ENCODE measurements at places on chromosomes 5 and 9.
A peak's percentile ranks its signal among the peaks of the same experiment; 100 is the strongest.

DNA sequence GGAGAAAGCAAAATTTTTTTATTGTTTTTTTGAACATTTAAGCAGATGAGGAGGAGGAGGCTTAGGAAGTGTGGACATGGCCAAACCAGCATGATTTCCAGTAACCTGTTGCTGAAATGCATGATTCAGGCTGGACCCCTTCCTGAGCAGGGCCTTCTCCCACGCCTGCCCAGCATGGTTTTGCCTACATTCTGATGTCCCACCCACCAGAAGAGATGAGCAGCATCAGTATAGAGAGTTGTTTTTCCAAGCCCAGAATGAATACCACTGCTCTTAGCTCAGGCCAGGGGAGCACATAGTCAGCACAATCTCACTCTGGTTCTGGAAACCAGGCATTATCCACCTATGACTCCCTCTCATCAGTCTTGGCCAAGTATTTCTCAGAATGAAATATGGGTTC, 90.1 kb downstream of the PAPPA start:
- no peak for DNase-seq

DNA sequence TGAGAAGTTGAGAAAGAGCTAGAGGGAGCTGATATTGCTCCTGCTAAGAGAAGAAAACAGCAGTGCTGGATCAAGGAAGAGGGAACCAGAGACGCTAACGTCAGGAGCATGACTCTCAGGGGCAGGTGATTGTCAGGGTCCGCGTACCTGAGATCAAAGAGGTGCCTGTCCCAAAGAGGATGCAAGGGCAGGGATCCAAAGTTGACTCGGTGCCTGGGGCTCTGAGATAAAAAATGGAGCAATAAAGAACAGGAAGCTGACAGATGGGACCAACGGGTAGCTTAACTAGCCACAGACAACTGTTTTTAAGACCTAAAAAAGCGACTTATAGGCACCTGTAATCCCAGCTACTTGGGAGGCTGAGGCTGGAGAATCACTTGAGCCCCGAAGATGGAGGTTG, 517.8 kb downstream of the IRX1 start:
- DNase-seq = no peak

- DNase-seq = no peak
Measured at GRCh38 chr9:133008824-133009223, 22.0 kb upstream of the GTF3C5 start.

- no peak for DNase-seq
Measured at GRCh38 chr5:138109463-138110265, 25.8 kb downstream of the WNT8A start.

DNA sequence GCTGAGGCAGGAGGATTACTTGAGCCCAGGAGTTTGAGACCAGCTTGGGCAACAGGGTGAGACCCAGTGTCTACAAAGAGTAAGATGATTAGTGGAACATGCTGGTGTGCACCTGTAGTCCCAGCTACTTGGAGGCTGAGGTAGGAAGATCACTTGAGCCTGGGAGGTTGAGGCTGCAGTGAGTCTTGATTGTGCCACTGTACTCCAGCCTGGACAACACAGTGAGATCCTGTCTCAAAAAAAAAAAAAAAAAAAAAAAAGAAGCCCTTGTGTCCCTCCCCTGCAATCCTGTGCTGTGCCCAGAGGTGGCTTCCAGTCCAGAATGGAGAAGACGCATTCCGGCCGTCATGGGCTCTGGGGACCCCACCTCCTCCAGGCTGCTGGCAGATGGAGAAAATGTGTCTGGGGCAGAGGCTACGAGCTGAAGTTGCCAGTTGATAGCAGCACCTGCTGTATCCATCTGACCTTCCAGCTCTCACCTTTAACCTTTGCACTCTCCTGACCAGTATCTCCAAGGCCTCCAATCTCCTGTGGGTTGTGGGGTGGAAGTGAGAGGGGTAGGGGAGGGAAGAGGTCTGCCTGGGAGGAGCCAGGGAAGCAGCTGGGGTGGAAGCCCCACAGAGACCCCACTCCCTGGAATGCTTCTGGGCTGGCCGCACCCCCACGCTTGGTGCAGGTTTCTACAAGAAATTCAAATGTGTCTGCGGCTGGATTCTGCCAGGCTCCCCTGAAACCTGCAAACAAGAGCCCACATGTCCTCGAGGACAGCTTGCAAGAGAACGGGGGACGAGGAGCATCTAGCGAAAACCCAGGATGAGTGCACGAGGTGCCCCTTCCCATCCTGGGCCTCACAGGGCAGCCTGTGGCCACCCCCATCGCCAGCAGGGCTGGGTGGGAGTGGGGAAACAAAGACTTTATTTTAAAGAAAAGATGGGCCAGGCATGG, 148.3 kb upstream of the IER5L start:
- DNase-seq = no peak

DNA sequence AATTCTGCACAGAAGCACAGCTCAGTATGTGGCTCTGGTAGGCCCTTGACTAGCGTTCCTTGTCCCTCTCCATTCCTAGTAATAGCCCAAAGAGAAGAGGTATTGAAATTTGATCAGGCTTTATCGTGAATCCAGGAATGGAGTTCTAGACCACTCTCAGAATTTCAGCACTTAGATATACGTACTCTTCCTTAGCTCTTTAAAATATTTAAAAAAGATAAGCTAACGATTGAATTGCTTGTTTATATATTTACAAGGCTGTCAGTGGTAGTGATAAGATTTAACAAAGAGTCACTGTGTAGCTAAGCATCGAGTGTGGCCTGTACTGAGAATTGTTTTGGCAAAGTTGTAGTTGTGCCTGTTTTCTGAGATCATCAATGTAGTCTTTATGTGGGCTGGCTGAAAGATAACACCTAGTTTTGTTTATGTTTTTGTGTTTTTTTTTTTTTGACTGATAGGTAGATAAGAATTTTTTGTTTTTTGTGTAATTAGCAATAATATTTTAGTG, 2.5 kb downstream of the KIAA1958 start:
- DNase-seq = no peak

- no peak for DNase-seq
Measured at GRCh38 chr9:88289532-88289931, 98.7 kb upstream of the SPIN1 start.

- DNase-seq = no peak
Measured at GRCh38 chr5:92206681-92207080, 823.6 kb upstream of the ARRDC3 start.

GRCh38 chr5:124057724-124058231, 545.8 kb downstream of the CSNK1G3 start:
- DNase-seq = no peak

GRCh38 chr9:69922646-69923045, 102.0 kb downstream of the CFAP95 start:
- DNase-seq = no peak

- DNase-seq = no peak
Measured at GRCh38 chr9:107918749-107919148, 429.2 kb upstream of the KLF4 start.

- no peak for DNase-seq
Measured at GRCh38 chr9:36935332-36935731, 98.7 kb downstream of the PAX5 start.

GRCh38 chr5:67985686-67986387, 229.7 kb upstream of the PIK3R1 start:
- DNase-seq = no peak

DNA sequence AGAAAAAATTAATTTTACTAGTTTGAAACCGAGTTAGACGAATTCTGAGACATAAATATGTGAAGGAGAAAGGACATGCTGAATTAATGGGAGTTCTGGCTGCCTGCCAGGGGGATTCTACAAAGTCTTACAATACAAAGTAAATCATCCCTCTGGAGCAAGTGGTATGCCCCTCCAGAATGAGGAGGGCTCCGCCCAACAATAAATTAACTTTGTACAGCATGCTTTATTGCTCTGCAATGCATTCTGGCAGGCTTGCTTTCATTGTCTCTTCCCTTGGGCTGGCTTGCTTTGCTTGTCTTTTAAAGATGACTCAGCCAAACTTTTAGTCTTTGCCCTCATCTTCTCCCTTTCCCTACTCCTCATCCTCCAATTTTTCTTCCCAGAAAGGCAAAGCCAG, 11.7 kb upstream of the PCDHB1 start:
- DNase-seq = no peak

GRCh38 chr5:81125959-81126358, 107.2 kb upstream of the CKMT2 start:
- peak; percentile 1 for DNase-seq

- no peak for DNase-seq
Measured at GRCh38 chr5:122442938-122443337, 130.9 kb downstream of the SNCAIP start.

DNA sequence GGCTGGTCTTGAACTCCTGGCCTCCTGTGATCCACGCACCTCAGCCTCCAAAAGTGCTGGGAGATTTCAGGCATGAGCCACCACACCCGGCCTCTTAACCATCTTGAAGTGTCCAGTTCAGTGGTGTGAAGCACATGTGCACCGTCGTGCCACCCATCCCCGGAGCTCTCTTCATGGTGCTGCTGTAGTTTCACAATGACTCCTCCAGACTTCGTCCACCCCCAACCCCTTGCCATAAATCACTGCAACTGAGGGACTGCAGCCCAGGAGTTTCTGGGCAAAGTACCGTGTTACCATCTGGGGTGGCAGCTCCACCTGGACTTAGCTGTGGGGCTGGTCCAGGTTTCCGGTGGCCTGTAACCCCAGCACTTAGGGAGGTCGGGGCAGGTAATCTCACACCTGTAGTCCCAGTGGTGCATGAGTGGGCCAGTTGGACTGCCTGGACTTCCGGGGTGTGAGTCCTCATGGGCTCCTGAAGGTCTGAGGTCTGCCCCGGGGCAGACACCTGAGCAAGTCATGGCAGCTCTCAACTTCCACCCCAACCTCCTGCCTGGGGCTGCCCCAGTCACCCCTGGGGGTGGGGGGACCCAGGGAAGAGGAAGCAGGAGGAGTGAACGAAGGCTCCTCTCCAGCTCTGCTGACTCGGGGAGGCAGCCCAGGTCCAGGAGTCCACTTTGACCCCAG, 6.6 kb upstream of the N4BP3 start:
- no peak for DNase-seq

- DNase-seq = no peak
Measured at GRCh38 chr5:42929871-42930270, 110.2 kb downstream of the ANXA2R start.

DNA sequence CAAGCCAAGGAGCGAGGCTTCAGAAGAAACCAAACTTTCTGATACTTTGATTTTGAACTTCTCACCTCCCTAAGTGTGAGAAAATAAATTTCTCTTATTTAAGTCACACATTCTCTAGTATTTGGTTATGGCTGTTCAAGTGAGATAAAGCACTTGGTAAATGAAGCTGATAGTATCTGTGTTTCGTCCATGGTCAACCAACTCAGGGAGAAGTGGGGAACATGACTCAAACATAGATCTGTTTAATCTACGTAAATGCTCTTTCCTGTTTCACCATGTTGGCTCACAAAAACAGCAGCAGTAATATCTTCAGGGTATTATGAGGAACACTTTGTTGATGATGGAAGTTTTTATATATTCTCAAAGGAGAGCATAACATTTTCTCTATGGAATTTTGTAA, 2167.2 kb upstream of the C9orf72 start:
- no peak for DNase-seq

GRCh38 chr5:15013654-15014463, 142.3 kb upstream of the ANKH start:
- peak; percentile 69 for DNase-seq

- DNase-seq = no peak
Measured at GRCh38 chr5:122351416-122352157, 39.5 kb downstream of the SNCAIP start.

DNA sequence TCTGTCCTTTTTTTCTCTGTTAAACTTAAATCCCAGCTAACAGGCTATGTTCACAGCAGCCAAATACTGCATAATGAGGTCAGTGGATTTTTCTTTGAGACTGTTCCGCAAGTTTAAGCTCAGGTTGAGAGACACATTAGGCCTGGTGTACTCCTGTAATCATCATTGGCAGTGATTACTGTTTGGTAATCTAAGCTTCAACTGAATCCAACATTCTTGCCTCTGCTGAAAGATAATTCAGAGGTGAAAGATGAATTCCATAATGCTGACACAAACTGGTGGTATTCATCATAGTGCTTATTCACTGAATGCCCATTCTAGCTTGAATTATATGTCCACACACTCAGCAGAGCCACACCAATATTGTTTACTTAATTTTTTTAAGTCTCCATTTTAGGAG, 108.5 kb downstream of the NFIB start:
- no peak for DNase-seq

DNA sequence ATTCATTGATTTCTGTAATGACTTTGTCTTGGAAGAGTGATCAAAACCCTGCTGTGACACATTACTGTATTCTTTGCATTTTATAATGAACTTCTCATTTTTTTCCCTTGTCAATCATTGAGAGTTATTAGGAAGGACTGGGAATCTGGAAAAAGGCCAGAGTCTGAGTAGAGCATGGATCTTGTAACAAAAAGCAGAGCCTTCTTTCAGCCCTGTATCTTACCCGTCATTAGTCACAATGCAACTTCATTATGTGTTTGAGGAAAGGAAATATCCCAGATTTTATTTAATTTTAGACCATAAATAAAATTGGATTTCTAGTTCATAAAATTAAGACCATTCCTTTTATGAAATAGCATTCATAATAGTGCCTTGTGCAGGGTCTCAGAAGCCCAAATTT, 131.4 kb downstream of the ARHGEF28 start:
- DNase-seq = no peak

DNA sequence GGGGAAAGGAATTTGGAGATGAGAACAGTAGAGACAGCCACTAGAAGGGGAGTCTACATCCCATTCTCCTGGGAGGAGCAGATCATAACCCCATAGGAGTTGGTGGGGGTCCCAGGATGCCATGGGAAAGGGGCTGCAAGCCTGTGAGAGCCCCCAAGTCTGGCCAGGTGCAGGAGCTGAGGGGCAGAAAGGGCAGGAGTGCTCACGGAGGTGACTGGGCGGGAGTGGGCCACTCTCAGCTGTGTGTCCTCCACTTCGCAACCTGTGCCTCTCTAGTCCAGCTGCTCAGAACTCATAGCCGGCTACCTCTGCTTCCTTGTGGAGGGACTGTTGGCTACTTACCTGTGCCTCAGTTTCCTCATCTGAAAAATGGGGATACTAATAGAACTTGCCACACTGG, 263.9 kb downstream of the FSTL4 start:
- DNase-seq = no peak

GRCh38 chr9:132975961-132976360, 2.5 kb upstream of the GFI1B start:
- no peak for DNase-seq

DNA sequence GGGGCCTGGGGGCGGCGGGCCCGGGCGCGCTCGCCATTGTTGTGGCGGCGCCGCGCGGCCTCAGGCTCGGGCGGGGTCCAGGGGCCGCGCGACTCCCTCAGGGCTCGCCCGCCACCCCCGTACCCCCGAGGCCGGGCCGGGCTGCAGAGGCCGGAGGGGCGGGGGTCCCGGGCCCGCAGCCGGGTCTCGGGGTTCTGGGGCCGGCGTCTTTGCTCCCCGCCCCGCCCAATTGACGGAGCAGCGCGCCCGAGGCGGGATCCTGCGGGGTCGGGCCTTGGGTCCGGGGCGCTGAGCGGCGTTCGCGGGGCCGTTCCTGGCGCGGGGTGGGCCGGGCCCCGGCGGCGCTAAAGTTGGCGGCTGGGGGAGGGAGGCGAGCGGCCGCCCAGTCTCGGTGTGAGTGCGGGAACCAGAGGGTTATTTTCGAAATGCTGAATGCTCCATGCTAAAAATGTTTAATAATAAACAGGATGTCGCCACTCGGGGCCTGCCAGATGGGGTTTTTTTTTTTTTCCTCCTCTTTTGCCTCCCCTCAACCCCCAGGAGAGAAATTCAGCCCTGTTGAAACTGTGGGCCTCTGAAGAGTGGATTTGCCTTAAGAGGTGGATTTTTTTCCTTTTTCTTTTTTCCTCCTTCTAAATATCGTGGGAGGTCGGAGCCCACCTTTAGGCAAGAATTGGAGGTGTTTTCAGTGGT, 724 bp downstream of the PRRC2B start:
- DNase-seq = peak; percentile 46
